CD8-positive, alpha-beta memory T cell (primary cell): ENCODE measurements at places on chromosomes 6 and 20.
A peak's percentile ranks its signal among the peaks of the same experiment; 100 is the strongest.

DNA sequence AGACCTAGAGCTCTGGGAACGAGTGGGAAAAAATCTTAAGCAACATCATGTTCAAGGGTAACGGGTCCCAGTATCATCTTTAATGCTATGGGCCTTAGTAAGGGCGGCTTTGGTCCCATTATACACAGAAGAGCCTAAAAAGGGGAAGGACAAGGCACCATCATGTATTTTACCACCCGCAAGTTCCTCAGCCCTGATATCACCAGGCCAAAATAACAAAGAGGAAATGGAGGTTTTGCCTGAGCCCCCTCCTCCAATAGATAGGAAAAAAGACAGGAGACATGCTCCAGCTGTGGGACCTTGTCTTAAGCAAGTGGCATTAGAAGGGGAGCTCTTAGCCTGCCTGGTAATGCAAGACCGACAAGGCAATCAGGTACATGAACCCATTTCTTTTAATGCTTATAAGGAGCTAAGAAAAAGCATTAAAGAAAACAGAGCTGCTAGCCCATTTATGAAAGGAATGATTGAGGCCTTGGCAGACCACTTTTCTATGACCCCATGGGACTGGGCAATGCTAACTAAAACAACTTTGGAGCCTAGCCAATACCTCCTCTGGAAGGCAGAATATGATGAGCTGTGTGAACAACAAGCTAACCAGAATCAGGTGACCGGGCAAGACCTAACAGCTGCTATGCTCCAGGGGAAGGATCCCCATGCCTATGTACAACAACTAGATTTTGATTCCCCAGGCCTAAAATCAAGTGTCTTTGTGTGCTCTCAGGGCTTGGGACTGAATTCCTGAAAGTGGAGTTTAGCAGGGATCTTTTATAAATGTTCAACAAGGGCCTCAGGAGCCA is 23.2 kb downstream of the HLA-DPA1 start:
- DNase-seq, result no peak

DNA sequence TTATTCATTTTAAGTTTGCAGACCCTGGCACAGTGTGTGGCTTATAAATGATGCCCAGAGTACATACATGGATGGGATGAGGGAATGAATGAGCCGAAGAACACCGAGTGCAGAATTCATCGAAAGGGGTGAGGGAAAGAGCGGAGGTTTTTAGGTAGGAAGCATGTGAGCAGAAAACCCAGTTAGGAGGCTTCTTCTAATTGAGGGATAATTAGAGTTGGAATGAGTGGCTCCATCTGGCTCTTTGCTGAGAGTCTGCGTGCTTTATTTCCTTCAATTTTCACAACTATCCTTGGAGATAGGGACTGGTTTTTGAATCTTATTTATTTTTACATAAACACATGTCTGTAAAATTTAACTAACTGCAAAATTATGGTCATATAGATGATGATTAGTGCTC is 150.7 kb downstream of the DOK5 start:
- no peak for DNase-seq

DNA sequence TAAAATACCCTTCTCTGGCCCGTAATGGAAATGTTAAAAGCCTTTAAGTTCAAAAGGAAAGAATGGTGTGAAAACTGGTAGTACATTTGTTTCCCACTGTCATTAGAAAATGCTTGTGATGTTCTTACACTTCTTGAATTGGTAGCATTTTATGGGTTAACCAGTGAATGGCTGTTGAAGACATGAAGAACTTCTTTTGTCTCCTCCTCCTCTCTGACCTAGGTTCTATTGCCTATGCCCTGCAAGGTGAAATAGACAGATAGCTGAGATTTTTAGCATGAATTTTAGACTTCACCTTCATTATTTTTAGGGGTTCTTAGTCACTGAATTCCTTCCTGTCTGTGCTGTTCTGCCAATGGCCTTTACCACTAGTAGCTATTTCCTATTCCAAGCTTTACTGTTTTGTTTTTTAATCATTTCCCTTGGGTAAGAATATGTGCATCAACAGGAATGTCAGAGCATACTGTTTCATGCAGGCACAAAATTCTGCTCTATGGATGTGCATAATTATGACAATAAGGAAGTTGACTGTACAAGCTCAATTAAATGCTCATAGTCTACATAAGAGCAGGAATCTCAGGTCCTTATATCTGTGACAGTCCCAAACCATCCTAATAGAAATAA is 4.9 kb downstream of the TNFAIP3 start:
- DNase-seq, result peak; percentile 30

DNA sequence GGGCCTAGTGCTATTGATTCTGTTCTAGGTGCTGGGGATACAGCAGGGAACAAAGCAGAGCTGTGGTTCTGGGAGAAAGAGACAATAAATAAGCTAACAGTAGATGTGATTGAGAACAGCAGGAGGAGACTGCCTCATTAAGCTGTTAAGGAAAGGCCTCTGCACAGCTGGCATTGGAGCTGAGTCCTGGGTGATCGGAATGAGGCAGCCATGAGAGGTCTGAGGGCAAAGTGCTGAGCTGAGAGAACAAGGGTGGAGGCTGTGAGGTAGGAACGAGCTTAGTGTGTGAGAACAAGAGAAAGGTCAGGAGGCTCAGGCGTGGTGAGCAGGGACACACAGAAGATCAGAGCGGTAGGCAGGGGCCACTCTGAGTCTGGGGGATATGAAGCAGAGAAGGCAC is 18.3 kb downstream of the DDX27 start:
- DNase-seq, result no peak

DNA sequence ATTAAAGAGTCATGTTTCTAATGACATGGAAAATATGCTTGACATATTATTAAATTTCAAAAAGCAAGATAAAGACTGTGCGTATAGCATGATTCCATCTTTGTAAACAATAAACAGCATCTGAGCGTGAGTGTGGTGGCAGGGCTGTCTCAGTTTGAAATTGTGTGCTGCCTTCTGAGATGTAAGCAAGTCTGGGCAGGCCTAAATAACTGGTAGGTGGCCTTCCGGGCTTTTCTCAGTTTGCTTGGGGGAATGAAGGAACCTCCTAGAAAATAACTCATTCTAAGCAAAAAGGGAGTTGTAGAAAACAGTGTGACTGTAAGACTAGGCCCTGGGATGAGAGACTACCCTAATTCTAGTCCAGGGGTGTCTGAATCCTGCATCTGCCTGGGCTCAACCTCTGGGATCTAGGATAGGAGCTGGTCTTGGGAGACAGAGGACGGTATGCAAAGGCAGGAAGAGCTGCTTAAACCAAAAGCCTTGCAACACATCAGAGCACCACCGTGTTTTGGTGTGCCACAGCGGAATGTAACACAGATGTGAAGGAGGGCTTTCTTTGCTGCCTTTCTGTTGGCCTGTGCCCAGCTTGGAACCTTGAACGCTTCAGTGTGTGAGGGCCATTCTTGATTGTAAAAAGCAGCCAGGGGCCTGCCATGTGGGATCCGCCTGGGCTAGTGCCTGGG is 63.5 kb upstream of the L3MBTL3 start:
- DNase-seq, result no peak

DNA sequence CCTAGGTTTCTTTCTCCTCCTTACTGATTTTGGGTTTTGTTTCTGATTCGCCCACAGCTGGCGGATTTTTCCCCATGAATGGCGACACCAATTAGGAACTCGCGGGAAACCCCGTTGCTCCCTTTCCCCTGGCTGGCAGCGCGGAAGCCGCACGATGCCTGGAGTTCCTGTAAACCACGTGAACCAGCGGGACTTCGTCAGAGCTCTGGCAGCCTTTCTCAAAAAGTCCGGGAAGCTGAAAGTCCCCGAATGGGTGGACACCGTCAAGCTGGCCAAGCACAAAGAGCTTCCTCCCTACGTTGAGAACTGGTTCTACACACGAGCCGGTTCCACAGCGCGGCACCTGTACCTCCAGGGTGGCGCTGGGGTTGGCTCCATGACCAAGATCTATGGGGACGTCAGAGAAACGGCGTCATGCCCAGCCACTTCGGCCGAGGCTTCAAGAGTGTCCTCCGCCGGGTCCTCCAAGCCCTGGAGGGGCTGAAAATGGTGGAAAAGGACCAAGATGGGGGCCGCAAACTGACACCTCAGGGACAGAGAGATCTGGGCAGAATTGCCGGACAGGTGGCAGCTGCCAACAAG is 3.2 kb upstream of the SEC23B start:
- no peak for DNase-seq

- DNase-seq, result no peak
Observed at GRCh38 chr6:161029195-161029809, 37.7 kb downstream of the MAP3K4 start.

DNA sequence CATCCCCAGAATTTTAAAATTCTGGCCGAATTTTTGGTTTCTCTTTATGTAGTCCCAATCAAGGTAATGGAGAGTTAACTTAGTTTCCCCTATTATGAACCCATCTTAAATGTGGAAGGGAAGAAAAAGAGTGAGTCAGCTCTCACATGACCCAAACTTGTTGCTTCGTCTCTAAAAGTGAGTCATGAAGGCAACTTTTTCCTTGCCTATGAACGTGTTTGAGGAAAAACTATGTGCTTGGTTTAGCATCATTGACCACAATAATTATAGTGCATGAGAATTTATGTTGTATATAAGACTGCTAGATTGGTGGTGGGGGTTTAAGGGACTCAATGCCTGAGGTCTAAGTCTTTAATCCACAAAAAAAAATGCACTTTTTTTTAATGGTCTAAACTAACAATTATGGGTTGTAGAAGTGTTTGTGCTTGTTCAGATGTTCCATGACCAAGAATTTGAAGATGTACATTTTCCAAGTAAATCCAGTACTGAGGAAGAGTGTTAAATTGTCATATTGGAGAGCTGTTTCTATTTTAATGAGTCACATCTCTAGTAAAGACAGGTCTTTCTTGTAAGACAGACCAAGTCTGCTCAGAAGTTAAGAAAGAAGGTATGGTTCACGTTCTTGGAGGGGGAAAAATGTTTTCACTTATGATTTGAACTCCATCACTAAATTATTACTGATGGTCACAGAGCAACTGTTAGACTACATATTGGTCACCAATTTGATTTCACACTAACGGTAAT is 409.9 kb upstream of the MARCKS start:
- DNase-seq, result no peak

GRCh38 chr20:50252701-50253100 is 62.1 kb downstream of the CEBPB start:
- DNase-seq, result no peak

DNA sequence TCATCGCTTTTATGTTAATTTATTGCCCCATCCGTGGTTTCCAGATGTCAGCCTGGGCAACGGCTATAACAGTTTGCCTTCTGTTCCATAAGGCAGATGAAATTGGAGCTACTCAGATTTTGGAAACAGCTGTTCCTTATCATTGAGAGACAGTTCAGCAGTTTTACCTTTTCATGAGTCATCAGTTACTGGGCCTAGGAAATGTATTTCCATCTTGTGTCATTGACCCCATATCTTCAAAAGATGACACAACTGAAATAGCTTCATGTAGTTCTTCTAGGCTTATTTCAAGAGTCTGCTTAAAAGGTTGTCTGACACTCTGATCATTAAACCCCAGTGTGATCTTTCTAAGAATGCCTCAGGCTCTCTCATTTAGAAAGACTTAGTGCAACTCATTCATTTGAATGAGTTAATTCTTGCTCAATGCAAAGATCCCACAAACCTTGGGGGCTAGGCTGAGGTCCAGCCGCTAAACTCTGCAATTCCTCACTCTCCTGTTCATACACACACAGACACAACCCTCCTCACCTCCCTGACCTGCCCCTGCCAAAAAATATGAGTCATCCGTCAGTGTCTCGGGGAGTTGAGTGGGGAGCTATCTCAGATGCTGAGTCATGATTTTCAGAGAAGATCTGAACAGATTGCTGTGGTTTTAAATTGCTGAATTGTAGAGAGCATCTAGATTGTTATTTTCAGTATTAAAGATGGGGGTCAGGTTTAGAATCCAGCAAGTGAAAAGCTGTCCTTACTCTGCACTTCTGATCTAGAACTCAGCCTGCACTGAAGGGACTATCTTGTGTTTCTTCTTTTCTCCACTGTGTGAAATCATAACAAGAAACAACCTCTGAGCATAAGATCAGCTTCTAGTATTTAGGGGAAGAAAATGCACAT is 61.8 kb downstream of the RPP40 start:
- peak; percentile 60 for DNase-seq

- DNase-seq, result no peak
Observed at GRCh38 chr6:24229696-24230405, 103.8 kb downstream of the NRSN1 start.

GRCh38 chr20:36550790-36551299 is 9.5 kb downstream of the MYL9 start:
- no peak for DNase-seq

DNA sequence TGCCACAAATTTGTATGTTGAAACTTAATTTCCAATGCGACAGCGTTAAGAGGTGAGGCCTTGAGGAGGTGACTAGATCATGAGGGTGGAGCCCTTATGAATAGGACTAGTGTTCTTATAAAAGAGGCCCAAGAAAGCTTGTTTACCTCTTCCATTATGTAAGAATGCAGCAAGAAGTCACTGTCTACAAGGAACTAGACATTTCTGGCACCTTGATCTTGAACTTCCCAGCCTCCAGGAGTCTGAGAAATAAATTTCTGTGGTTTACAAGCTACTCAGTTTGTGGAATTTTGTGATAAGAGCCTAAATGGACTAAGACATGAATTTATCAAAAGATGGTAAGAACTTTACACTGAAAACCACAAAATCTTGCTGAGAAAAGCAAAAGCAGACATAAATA is 173.6 kb upstream of the SGK1 start:
- no peak for DNase-seq

DNA sequence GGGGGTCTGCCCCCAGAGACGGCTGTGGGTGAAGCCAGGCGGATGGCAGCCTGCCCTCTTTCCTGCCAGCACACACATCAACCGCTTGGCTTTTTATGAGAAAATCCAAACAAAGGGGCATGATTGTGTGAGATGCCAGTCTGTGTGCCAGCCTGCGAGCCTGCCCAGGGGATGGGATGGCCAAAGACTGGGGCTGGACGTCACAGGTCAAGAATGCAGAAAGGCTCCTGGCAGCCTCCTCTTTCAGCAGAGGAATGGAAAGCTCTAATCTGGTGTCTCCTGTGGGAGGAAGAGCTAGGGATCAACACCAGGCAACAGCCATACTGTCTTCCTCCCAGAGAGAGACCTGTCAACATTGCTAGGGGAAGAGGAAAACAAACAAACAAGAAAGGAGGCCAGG is 15.8 kb downstream of the TUBB2B start:
- DNase-seq, result no peak

- no peak for DNase-seq
Observed at GRCh38 chr6:135008941-135009290, 45.7 kb downstream of the HBS1L start.

- no peak for DNase-seq
Observed at GRCh38 chr20:60096166-60096565, 137.9 kb downstream of the CDH26 start.
